Suprapubic skin (tissue), 4 donors: ENCODE measurements at places on chromosomes 5 and 9.
A peak's percentile ranks its signal among the peaks of the same experiment; 100 is the strongest.

- no peaks in the 10 kb centered on the region for H3K36me3 ChIP-seq
- H3K27ac ChIP-seq = no peak overlapping the region
- no peaks in the 10 kb centered on the region for H3K4me1 ChIP-seq
- no peak overlapping the region for H3K4me3 ChIP-seq
- H3K27me3 ChIP-seq = no peaks in the 10 kb centered on the region
Observed at GRCh38 chr9:26399556-26399955, 493.0 kb downstream of the CAAP1 start.

- no peak overlapping the region for H3K4me3 ChIP-seq
- H3K36me3 ChIP-seq = no peaks in the 10 kb centered on the region
- no peaks in the 10 kb centered on the region for H3K4me1 ChIP-seq
- H3K27me3 ChIP-seq = no peaks in the 10 kb centered on the region
- no peak overlapping the region for H3K27ac ChIP-seq
Observed at GRCh38 chr9:88782931-88783710, 208.1 kb upstream of the S1PR3 start.

DNA sequence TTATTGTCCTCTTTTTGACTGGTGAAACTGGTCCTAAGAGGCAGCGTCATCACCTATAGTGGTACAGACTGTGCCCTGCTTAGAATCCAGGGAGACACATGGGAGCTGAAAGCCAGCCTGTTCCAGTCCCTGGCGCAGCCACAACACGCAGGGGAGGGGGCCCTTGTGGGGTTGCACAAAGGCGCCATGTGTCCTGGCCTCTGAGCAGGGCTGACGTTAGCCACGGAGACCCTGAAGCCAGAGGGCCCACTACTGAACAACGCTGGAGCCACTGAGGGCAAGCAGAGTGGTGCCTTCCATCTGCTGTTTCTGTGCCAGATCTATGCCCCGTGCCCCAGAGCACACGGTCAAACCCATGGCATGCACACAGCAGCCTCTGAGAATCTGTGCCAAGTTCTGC lies 147.3 kb downstream of the ACTL7B start:
- peaks cover 36% of the 10 kb centered on the region for H3K4me1 ChIP-seq
- DNase-seq = no peak
- H3K27ac ChIP-seq = no peak overlapping the region
- no peak overlapping the region for H3K4me3 ChIP-seq
- no peaks in the 10 kb centered on the region for H3K36me3 ChIP-seq

GRCh38 chr9:137919095-137919465 lies 41.5 kb downstream of the CACNA1B start:
- no peak overlapping the region for H3K27ac ChIP-seq
- H3K4me3 ChIP-seq = no peak overlapping the region
- DNase-seq = no peak

DNA sequence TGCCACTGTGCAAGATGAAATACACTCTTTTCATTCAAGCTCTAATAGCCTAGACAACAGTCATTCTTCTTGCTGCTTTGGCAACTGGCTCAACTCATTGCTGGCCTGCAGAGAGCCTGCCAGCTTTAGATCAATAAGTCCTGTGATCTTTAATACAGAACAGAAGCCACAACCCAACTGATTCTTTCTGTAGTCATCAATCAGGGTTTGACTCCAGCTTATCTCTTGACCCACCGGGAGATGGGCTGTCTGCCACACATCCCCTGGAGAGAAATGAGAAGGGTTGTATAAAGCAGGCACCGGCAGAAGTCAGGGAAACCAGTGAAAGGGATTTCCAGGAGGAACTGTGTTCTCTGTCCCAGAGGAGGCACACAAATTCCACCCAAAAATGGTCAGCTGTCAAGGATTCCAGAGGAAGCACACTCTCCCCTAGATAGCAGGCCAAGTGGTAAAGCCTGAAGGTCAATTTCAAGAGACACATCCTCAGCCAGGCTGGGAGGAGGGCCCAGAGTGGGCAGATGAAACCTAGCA lies 24.5 kb downstream of the LHFPL2 start:
- no peaks in the 10 kb centered on the region for H3K27me3 ChIP-seq
- no peak for DNase-seq
- peaks cover 22% of the 10 kb centered on the region for H3K4me1 ChIP-seq
- H3K4me3 ChIP-seq = no peak overlapping the region

GRCh38 chr5:6464441-6464840 lies 15.8 kb downstream of the UBE2QL1 start:
- no peak overlapping the region for H3K4me3 ChIP-seq
- no peaks in the 10 kb centered on the region for H3K36me3 ChIP-seq
- peaks cover 8% of the 10 kb centered on the region for H3K27me3 ChIP-seq
- no peak overlapping the region for H3K27ac ChIP-seq
- DNase-seq = no peak

GRCh38 chr5:146516151-146516475 lies at the start of gene GPR151:
GPR151 (minus strand) TSS chr5:146516190; CDS start chr5:146516113, 77 bp downstream.
- H3K36me3 ChIP-seq = peaks cover 9% of the 10 kb centered on the region
- H3K27ac ChIP-seq = no peak within 1 kb of the TSS
- no peak within 1 kb of the TSS for H3K4me3 ChIP-seq
- no peaks in the 10 kb centered on the region for H3K27me3 ChIP-seq
- H3K4me1 ChIP-seq = no peaks in the 10 kb centered on the region

- H3K4me3 ChIP-seq = peak overlapping the region; percentile 50
- peak; percentile 65 for DNase-seq
- no peaks in the 10 kb centered on the region for H3K36me3 ChIP-seq
- H3K4me1 ChIP-seq = peaks cover 17% of the 10 kb centered on the region
- peaks cover 15% of the 10 kb centered on the region for H3K27me3 ChIP-seq
- no peak overlapping the region for H3K27ac ChIP-seq
Observed at GRCh38 chr9:114097613-114098020, 1.5 kb downstream of the KIF12 start.

- H3K36me3 ChIP-seq = peaks cover 88% of the 10 kb centered on the region
- H3K27ac ChIP-seq = no peak overlapping the region
- no peak overlapping the region for H3K4me3 ChIP-seq
- H3K4me1 ChIP-seq = no peaks in the 10 kb centered on the region
Observed at GRCh38 chr9:131516930-131517329, 14.1 kb downstream of the UCK1 start.

DNA sequence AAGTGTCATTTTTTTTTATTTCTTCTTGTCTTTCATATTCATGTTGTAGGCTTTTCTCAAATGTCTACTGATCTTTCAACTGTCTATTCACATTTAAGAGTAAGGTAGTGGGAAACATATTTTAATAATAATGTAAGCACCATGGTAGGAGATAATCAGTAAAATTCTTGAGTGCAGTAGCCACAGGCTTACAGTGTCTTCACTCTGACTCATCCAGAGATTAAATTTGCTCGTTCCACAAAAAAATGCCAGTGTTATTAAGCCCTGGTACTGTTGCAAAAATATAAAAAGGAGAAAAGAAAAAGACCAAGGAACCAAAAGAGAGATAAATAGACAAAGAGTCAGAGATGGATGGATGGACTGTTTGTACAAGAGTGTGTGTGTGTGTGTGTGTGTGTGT lies 43.0 kb downstream of the PARP8 start:
- H3K27ac ChIP-seq = no peak overlapping the region
- H3K27me3 ChIP-seq = no peaks in the 10 kb centered on the region
- DNase-seq = no peak
- no peaks in the 10 kb centered on the region for H3K36me3 ChIP-seq
- H3K4me1 ChIP-seq = peaks cover 8% of the 10 kb centered on the region

DNA sequence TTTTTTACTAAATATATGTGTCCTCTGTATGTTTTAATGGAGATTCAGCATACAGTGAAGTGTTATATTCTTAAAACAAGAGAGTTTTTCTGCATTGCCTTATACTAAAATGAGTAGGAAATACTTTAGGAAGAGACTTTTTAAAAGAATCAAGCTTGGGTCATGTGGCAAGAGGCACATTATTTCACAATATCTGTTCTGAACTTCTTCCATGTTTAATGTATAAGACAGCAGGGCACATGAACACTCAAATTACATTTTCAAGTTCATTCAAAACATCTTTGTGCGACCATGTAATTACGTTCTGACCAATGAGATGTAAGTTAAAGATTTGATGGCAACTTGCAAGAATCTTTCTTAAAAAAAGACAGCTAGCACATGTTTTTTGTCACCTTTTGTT lies 1055.9 kb downstream of the NR2F1-AS1 start:
- no peaks in the 10 kb centered on the region for H3K27me3 ChIP-seq
- H3K36me3 ChIP-seq = no peaks in the 10 kb centered on the region
- H3K27ac ChIP-seq = no peak overlapping the region
- H3K4me1 ChIP-seq = no peaks in the 10 kb centered on the region

GRCh38 chr5:144712090-144712489 lies 541.4 kb downstream of the KCTD16 start:
- no peak overlapping the region for H3K27ac ChIP-seq
- H3K4me1 ChIP-seq = no peaks in the 10 kb centered on the region
- no peaks in the 10 kb centered on the region for H3K36me3 ChIP-seq
- no peaks in the 10 kb centered on the region for H3K27me3 ChIP-seq

DNA sequence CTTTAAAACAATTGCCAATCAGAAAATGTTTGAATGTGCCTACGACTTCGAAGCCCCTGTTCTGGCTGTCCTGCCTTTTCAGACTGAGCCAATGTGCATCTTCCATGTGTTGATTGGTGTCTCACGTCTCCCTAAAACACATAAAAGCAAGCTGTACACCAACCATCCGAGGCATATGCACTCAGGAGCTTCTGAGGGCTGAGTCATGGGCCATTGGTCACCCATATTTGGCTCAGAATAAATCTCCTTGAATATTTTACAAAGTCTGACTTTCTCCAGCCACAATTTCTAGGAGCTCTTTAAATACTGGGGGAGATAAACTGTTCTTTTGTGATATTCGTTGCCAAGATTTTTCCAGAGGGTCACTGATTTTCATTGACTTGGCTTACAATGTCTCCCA lies 53.9 kb downstream of the C9orf57 start:
- no peak overlapping the region for H3K27ac ChIP-seq
- H3K36me3 ChIP-seq = no peaks in the 10 kb centered on the region
- no peaks in the 10 kb centered on the region for H3K27me3 ChIP-seq
- no peaks in the 10 kb centered on the region for H3K4me1 ChIP-seq
- no peak for DNase-seq
- H3K4me3 ChIP-seq = no peak overlapping the region

- DNase-seq = no peak
- H3K27ac ChIP-seq = no peak overlapping the region
- no peaks in the 10 kb centered on the region for H3K27me3 ChIP-seq
- H3K4me3 ChIP-seq = no peak overlapping the region
- H3K36me3 ChIP-seq = no peaks in the 10 kb centered on the region
Observed at GRCh38 chr9:114261987-114262386, 60.9 kb upstream of the ORM1 start.

- H3K27ac ChIP-seq = no peak overlapping the region
- no peaks in the 10 kb centered on the region for H3K36me3 ChIP-seq
- no peaks in the 10 kb centered on the region for H3K27me3 ChIP-seq
- no peak for DNase-seq
- peaks cover 3% of the 10 kb centered on the region for H3K4me1 ChIP-seq
Observed at GRCh38 chr5:34717426-34718327, 61.5 kb downstream of the RAI14 start.
